Fibroblast of skin of scalp (primary cell): ENCODE measurements at places on chromosomes 7 and 10.

- DNase-seq: no peak
Measured at GRCh38 chr10:76333326-76333725, 901.9 kb downstream of the LRMDA start.

- DNase-seq: no peak
Measured at GRCh38 chr10:97069026-97069425, 116.7 kb downstream of the SLIT1 start.

GRCh38 chr7:85184599-85185423 is 2.0 kb downstream of the SEMA3D start:
- peak; percentile 60 for DNase-seq

- DNase-seq: no peak
Measured at GRCh38 chr7:48759431-48760080, 164.8 kb upstream of the CDC14C start.

DNA sequence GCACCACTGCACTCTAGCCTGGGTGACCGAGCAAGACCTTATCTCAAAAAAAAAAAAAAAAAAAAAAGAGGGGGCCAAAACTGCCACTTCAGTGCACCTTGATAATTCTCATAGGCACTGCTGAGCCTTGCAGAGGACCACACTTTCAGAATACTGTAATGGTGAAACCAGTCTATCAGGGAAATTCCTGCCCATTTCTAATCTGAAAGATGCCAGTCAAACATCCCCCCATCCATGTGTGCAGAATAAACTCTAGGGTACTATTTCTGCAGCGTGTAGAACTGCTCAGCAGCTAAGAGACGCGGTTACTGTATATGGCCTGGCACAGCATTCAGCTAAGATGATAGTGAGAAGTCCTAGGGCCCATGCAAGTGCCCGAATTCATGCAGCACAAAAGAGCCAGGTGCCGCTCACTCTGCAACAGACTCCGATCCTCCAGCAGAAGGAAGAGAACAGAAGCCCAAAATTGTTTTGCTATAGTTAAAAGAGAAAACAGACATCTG is 286.8 kb upstream of the KLF14 start:
- DNase-seq: no peak

DNA sequence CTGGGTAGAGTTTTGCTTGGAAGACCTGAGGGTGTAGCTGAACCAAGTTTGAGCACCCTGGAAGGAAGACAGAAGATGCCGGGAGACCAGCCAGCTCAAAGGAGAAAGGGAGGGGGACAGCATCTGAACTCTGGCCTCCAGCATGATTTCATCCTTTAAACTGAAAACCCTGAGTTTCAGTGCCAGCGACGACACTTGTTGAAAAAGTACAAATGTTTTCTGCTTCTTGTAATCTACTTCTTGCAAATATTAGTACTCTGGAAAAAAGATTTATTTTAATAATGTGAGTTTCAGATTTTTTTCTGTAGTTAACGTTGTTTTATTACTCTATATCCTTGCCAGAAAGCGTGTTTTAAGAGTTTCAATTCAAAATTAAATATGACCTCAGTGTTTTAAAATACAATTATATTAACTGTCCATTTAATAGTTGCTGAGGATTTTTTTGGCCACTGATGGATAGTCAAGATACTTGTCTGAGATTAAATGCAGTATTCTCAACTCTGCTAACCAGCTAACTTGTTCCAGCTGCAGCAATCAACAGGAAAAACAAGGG is 227.7 kb downstream of the MGMT start:
- DNase-seq: no peak

- peak; percentile 63 for DNase-seq
Measured at GRCh38 chr10:123945325-123945920, 53.8 kb upstream of the CPXM2 start.

DNA sequence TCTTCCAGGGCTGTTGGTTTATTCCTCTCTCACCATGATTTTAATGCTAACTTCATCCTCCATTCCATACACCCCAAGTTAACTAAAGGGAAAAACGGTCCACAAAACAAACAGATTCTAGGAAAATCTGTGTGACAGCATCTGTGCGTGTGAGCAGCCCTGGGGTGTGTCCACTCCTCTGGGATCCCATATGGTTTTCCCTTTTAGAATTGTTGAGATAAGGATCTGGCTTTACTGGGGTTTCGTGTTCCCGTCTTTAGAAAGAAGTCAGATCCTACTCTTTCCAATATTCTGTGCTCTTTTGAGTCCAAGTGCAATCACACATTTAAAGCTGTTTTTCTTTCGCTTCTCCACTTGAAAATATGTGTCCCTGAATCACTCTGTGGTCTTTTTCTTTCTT is 257.1 kb downstream of the KLF6 start:
- DNase-seq: peak; percentile 62

DNA sequence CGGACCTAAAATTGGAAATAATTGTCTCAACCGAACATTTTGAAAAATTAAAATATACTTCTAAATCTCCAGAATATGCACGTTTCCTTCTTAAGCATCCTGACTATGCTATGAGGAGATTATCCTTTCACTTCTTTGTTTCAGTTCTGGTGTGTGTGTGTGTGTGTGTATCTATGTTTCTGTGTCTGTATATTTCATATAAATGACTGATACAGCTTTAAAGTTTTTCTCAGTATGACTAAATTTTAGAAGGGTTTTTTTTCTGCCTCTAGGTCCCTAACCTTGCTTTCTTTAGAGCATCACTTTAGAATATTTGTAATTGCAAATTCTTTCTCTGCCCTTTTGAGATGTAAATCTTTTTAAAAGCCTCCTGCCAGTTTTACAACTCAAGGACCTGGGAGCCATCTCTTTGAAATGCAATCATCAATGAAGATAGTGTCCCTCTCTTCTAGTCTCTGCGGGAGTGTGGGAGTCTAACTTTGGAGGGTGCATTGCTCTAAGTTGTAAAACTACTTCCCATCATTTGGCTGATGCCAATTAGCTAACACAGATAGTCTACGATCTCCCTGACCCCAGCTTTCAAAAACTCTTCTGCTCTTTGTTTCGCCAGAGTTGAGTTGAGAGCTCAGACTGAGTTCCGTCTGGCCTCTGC is 782.0 kb upstream of the ZWINT start:
- no peak for DNase-seq

- DNase-seq: no peak
Measured at GRCh38 chr10:117266400-117266799, 25.5 kb downstream of the SLC18A2 start.

DNA sequence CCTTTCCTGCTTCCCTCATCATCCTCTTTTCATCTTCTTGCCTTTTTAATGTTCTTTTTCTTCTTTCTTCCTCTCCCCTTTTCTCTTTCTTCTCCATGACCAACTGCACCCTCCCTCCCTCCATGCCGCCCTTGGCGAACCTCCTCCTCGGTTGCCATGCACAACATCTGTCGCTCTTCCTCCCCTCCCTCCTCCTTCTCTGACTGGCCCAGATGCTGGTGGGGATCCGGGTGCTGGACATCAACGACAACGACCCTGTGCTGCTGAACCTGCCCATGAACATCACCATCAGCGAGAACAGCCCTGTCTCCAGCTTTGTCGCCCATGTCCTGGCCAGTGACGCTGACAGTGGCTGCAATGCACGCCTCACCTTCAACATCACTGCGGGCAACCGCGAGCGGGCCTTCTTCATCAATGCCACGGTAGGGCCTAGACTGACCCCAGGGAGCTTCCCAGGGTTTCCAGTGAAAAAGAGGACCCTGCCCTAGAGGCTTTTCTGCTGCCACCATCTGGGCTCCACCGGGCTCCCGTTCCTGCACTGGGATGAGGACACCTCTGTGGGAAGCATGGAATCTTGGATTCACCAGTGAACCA is 11.5 kb upstream of the VSIR start:
- DNase-seq: no peak

GRCh38 chr10:98269435-98269912 is 1.5 kb upstream of the LOXL4 start:
- DNase-seq: peak; percentile 90

GRCh38 chr10:24041034-24041433 is 167.9 kb upstream of the KIAA1217 start:
- peak; percentile 9 for DNase-seq

- peak; percentile 16 for DNase-seq
Measured at GRCh38 chr7:93258661-93259060, 26.5 kb downstream of the VPS50 start.

DNA sequence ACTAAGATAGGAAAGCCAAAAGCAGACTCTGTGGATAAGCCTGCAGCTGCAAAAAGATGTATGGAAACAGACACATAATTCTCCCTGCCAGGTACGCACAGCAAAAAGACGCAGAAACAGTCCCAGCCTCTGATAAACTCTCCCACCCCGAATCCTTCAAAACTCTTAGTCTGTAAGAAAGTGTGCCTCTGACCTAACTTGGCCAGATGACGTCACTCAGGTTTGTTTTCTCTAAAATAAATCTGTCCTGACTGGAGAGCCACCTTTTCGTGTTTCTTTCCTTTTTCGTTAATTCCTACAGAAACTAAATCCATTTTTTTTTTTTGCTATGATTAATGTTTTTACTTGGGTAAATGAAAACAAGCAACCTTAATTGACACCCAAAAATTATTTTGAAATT is 793.8 kb downstream of the SORCS1 start:
- no peak for DNase-seq

DNA sequence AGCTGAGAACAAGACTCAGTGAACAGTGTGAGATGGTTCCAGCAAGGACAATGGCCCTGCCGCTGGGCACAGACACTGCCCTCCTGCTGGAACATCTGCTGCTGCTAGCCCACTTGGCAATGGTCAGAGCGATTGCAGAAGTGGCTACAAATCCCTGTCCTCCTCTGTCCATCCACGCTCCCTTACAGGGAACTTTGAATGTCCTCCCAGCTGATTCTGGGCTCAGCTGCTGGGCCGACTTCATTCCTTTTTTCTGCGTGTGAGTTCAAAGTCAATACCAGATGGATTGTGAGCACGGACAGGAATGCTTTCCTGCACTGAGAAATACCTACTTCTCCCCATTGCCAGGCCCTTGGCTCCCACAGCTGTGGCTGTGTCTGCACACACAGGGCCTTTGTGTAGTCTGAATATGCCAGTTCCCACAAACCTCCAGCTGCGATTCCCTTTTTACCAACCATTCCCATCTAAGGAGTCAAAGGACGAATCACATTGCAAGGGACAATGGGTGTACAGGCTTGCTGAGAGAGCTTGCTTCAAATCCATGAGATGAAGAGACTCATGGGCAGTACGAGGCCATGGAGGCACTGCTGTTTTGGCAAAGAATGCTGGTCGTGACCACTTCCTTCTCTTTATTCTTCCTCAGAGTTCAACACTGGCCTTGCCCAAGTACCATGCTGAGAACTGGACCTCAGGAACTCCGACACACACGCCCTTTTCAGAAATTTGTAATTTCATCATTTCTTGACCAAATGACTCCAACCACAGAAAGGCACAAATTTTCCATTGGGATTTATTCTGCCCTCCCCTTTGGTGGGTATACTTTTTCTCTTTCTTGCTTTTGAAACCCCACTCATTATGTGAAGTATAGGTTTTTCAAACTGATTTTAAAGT is 44.2 kb downstream of the BPGM start:
- DNase-seq: peak; percentile 72

DNA sequence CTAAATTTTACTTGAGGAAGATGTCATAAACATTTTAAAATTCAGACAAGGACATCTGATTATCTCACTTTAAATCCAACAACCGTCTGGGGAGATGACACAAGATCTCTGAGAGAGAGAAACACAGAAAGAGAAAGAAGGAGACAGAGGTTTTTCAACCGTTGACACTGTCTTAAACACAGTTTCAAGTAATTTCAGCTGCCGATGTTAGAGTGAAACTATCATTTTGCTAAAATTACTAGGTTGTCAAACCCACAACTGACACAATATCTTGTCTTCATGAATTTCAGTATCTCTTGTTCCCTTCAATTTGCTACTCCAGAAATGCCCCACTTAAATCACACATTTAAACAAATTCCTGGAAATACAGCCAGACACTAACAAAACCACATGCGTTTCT is 174.8 kb downstream of the RAPGEF5 start:
- DNase-seq: no peak

GRCh38 chr7:27863880-27864279 is 123.9 kb downstream of the TAX1BP1 start:
- no peak for DNase-seq

- no peak for DNase-seq
Measured at GRCh38 chr7:95267754-95268153, 56.6 kb downstream of the PON1 start.

GRCh38 chr10:11472158-11472753 is 139.2 kb downstream of the USP6NL start:
- peak; percentile 53 for DNase-seq

GRCh38 chr10:34190580-34190979 is 624.5 kb downstream of the PARD3 start:
- DNase-seq: no peak

DNA sequence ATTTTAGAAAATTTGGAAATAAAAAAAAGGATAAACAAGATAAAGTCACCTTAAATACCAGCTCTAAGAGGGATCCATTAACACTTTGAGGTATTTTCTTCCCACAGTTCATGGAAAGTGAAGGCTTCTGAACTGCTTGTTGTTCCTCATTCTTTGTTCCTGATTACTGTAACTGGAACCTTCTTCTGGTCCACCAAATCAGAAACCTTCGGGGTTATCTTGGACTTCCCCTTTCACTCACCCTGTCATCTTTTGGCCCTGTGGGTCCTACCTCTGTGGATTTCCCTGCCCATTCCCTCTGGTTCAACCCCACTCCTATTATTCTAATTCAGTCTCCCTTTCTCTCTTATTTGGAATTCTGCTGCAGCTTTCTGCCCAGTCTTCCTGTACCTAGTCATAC is 116.5 kb upstream of the PRPS1L1 start:
- DNase-seq: no peak

DNA sequence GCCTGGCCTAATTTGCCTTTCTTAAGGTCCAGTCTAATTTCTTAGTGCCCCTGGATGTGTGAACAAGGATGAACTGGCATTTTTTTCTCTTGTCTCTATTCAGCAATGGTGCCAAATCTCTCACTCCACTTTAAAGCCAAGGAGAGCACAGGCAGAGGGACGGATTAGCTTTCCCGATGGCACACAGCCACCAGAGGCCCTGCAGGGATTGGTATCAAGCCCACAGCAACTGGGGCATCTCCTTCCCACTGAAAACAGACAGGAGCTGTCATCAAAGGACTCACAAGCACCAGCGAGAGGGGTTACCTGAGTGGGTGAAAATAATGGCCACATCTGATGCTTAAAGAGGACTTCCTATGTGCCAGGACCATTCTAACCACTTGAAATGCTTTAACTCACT is 83.1 kb downstream of the ITIH5 start:
- DNase-seq: no peak

- no peak for DNase-seq
Measured at GRCh38 chr7:118046086-118046485, 137.9 kb upstream of the LSM8 start.

DNA sequence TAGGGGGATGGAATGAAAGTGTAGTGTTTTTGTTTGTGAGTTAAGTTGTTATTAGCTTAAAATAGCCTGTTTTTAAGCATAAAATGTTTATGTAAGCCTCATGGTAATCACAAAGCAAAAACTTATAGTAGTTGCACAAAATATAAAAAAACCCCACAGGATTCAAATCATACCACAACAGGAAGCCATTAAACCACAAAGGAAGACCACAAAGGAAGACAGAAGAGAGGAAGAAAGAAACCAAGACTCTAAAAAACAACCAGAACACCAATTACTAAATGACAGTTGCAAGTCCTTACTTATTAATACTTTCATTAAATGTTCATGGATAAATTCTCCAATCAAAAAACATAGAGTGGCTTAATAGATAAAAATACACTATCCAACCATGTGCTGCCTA is 63.6 kb downstream of the ANKRD7 start:
- no peak for DNase-seq

GRCh38 chr10:110137142-110137545 is 70.3 kb upstream of the MXI1 start:
- DNase-seq: peak; percentile 70
